Left colon (tissue), 2 donors: ENCODE measurements at places on chromosomes 3 and 15.

DNA sequence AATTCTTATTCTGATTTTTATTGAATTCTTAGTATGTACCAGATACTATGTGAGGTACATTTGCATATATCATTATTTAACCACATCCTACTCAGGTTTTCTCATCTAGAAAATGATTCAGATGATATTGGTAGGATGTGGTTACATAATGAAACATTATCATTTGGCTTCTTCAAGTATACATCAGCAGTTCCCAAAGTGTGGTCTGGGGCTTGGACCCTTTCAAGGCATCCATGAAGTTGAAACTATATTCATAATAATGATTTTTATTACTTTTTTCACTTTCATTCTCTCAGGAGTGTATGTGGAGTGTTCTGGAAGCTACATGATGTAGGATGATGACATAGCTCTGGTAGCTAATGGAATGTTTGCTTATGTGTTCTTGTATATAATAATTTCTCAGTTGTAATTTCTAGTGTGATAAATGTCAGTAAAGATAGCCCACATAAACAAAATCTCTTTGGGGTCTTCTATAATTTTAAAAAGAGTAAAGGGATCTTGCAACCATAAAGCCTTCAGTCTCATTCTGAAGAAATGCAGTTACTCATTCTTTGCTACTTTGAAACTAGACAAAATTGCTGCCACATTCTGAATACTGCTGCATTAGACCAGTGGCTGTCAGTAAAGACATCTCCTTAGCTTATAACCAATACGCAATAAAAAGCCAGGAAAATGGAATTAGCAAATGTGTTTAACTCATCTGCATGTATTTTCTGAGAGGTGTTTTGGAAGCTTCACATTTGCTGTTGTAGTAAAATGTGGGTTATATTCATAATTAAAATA, 95.8 kb downstream of the PPARG start:
- DNase-seq = no peak

DNA sequence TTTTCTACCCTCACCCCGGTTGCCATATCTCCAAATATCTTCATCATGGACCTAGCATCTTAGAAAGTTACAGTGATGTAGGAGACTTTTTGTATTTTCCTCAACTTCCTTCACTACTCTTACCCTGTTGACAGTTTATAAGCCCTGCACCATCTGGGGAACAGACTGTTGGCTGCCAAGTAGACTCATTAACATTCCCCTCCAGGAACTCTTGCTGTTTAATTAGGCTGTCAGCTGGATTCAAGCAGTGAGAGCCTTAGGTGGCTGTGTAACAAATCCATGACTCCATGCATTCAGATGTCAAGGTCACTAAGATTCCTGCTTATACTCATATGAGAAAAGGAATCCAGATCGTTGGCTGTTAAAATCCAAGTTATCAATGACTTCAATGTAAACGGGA, 198.3 kb downstream of the NAALADL2 start:
- no peak for DNase-seq

GRCh38 chr3:62604298-62604697, 230.9 kb upstream of the FEZF2 start:
- DNase-seq = no peak

DNA sequence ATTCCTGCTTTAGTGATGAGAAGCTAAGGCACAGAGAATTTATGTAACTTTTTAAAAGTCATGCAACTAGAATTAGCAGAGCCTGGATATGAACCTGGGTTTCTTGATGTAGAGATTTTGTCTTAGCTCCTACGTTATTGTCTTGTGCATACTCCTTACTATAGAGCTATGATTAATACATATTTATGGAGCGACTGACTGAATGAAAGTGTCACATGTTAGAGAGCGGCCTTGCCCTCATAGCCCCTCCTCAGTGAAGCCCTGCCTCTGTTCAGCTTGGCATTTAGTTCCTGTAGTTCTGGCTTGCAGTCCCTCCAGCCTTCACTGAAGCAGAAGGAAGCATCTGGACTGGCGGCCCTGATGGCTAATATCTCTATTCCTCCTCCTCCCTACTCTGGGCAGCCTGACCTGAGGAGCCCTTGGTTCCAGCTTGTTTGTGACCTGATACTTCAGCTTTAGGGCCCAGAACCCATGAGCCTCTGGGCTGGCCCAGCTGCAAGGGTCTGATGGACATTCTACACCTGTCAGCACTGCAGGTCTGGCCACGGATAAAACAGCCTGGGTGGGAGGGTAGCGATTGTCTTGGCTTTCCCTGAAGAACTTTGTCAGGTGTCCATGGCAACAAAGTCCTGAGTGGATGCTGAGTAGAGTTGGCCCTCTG, 13.4 kb upstream of the AGBL1 start:
- no peak for DNase-seq

- no peak for DNase-seq
Measured at GRCh38 chr15:60801395-60801794, 322.5 kb upstream of the ICE2 start.

DNA sequence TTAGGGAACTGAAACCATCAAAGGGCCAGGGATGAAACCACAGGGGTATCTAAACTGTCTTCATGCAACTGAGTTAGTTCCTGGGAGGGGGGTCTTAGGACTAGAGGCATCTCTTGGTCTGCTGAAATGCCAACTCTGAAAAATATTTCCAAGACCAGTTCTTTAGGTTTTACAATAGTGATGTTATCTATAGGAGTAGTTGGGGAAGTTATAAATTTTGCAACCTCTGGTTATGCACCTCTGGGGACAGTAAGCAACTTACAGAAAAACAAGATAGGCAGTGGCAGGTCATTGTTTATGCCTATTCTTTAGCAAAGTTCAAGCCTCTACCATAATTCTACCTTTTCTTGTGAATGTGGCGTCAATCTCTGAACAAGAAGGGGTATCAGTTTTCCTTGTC, 60.5 kb upstream of the MINAR1 start:
- no peak for DNase-seq

DNA sequence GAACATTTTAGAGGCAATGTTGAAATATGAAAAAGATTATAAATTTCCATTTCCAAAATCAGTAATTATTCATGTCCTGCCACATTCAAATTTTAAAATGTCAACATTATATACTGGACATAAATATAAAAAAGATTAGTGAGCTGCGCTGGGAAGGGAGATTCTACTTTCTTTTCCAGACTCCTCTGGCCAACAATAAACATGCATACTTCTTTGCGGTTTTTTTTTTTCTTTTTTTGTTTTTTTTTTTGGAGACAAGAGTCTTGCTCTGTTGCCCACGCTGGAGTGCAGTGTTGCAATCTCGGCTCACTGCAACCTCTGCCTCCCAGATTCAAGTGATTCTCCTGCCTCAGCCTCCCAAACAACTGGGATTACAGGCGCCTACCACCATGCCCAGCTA, 105.5 kb downstream of the ADAM10 start:
- DNase-seq = no peak

DNA sequence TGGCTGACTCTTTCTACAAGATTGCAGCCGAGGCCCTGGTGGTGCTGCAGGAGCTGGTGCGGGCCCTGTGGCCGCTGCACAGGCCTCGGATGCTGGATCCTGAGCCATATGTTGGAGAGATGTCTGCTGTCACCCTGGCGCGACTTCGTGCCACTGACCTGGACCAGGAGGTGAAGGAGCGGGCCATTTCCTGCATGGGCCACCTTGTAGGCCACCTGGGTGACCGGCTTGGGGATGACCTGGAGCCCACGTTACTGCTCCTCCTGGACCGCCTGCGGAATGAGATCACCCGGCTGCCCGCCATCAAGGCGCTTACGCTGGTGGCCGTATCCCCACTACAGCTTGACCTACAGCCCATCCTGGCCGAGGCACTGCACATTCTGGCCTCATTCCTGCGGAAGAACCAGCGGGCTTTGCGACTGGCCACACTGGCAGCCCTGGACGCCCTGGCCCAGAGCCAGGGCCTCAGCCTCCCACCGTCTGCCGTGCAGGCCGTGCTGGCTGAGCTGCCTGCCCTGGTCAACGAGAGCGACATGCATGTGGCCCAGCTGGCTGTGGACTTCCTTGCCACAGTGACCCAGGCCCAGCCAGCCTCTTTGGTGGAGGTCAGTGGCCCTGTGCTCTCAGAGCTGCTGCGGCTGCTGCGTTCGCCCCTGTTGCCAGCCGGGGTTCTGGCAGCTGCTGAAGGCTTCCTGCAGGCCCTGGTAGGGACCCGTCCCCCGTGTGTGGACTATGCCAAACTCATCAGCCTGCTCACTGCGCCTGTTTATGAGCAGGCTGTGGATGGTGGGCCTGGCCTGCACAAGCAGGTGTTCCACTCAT, 20.3 kb downstream of the CAND2 start:
- DNase-seq = no peak

- no peak for DNase-seq
Measured at GRCh38 chr15:82970078-82970686, 15.8 kb upstream of the RAMAC start.

GRCh38 chr15:59946084-59946483, 58.0 kb upstream of the FOXB1 start:
- no peak for DNase-seq

GRCh38 chr3:129399895-129400357, 28.5 kb downstream of the EFCAB12 start:
- no peak for DNase-seq

DNA sequence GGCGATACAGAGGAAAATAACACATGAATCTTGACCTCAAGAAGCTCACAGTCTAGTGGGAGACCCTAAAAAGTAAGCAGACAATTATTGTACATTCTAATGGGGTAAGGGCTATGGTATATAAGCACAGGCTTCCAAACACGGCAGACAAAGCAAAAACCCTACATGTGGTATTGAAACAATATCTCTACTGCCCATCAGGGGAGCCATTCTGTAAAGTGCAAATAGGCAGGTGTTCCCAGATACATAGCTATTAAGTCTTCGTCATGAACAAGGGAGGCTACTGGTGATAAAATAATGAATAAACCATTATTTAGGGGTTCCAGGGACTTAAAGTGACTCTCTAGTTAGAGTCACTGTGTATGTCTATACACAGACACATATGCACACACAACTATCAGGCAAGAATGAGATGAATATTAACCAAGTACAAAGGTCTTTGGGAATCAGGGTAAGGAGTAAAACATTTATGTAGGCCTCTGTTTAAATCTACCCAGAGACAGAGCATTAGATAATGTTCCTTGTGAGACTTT, 38.7 kb upstream of the ASB14 start:
- no peak for DNase-seq

GRCh38 chr3:134879990-134880389, 84.9 kb downstream of the EPHB1 start:
- DNase-seq = no peak

- DNase-seq = no peak
Measured at GRCh38 chr15:60394689-60395097, 3.1 kb downstream of the ANXA2 start.

DNA sequence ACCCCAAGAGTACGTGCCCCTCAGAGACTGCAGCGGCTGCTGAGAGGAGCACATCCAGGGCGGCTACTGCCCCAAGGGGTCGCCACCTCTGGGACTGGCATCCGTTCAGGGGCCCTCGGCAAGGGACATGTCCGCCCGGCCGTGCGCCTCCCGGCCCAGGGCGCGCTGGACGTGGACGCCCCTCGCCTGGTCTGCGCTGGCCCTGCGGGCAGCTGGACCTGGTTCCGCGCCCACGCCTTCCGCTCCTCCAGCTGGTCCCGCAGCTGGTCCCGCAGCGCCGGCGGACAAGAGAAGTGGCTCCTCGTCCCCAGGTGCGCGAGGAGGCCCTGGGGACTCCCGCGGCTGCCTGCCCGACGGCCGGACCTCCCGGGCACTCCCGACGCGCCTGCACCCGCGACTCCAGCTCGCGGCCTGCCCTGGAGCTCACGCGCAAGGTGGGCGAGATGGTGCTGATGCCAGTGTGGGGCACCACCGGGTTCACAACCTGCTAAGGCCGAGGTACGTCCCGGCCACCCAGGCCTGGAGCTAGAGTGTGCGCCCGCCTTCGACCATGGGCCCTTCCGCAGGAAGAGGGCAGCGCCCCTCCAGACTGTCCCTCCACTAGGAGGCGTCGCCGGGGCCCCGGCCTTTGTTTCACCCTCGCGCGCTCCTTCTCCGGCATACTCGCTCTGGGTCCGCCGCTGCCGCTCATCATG, 14.4 kb upstream of the GP9 start:
- DNase-seq = no peak

GRCh38 chr3:195098741-195099525, 172.0 kb downstream of the XXYLT1 start:
- no peak for DNase-seq

- DNase-seq = no peak
Measured at GRCh38 chr3:53496984-53497383, 2.6 kb downstream of the CACNA1D start.

GRCh38 chr3:170840291-170840859, 29.6 kb downstream of the RPL22L1 start:
- DNase-seq = no peak

DNA sequence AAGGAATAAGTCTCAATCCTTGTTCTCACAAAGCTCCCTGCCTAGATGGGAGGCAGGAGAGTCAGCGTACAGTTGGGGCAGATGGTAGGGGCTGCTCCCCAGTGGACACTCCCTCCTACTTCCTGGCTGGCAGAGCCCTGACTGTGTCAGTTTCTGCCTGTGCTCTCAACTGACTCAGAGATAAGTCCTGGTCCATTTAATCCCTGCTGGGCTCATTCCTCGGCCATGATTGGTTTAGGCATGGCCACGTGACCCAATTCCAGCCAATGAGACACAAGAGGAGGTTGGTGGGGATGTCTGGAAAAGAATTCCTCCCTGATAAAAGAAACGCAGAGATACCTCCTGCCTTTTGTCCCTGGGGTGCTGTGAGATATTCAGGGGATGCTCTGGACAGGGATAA, 118.1 kb upstream of the SLC6A11 start:
- DNase-seq = no peak

DNA sequence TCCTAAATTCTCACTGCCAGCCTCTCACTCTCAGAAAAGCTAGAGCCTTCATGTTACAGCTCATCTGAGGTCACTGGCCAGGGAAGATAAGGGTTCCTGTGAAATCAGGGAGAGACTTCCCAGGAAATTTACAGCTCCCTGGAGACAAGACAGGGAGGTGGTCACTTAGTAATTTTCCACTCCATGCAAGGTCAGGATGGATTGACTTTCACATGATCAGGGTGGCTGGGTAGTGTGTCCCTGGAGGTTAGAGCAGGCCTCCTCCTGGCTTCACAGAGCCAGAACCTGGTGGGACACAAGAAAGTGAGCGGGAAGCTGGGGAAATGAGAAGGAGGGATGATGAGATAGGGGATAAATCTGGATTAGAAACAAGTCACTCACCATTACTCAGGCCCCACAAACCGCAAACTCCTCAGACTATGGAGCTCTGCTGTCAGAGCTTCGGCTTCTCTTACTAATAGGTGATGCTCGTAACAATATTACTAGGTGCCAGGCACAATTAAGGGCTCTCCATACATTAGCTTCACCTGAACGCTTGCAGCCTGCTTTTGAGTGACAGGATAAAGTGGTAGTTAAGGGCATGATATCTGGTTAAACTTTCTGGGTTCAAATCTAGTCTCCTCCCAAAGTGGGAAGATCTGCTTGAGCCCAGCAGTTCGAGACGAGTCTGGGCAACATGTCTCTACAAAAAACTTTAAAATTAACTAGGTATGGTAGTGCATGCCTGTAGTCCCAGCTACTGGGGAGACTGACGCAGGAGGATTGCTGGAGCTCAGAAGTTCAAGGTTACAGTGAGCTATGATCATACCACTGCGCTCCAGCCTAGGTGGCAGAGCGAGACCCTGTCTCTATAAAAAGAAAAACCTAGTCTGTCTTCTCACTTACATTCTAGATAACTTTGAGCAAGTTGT, 24.9 kb downstream of the DUOX2 start:
- no peak for DNase-seq
